ENCODE measurements at places on chromosomes 16 and 17. TPM values are rescaled to one million over a fixed set of nuclear protein-coding genes. Genes with fewer than 3 reads are reported as not detected.

Gene CA7
- total RNA-seq = not detected

Gene HOXB2
- total RNA-seq = 50.7 TPM

Gene SLC5A11
- 0.70 TPM for total RNA-seq

Gene USP43
- total RNA-seq = 7.6 TPM

Gene CTRB1
- not detected for total RNA-seq

Gene SUPT6H
- total RNA-seq = 96.9 TPM

Gene DPEP2NB
- total RNA-seq = not detected

Gene WFDC1
- 63.5 TPM for total RNA-seq

Gene C17orf67
- 3.2 TPM for total RNA-seq

Gene PRDM7
- total RNA-seq = not detected

Gene KRTAP3-1
- total RNA-seq = not detected

Gene SLX1A
- total RNA-seq = 36.4 TPM

Gene PRAC2
- total RNA-seq = not detected

Gene HCRT
- not detected for total RNA-seq
